ENCODE measurements at places on chromosomes 3 and 15. TPM values are rescaled to one million over a fixed set of nuclear protein-coding genes. Genes with fewer than 3 reads are reported as not detected.
A peak's percentile ranks its signal among the peaks of the same experiment; 100 is the strongest.

GRCh38 chr3:65597226-65597951, 441.3 kb downstream of the MAGI1 start:
- H3K4me3 ChIP-seq = no peak overlapping the region
- no peak for DNase-seq
- no peaks in the 10 kb centered on the region for H3K27me3 ChIP-seq
- no peaks in the 10 kb centered on the region for H3K36me3 ChIP-seq
- H3K27ac ChIP-seq = no peak overlapping the region

Gene GOLGA6L10
- total RNA-seq = 0.95 TPM

- no peaks in the 10 kb centered on the region for H3K4me1 ChIP-seq
- H3K36me3 ChIP-seq = no peaks in the 10 kb centered on the region
- H3K27me3 ChIP-seq = peaks cover 6% of the 10 kb centered on the region
- no peak overlapping the region for H3K27ac ChIP-seq
These were observed 183.6 kb upstream of the ATP11B start for GRCh38 chr3:182609575-182610156.

Gene UACA
- total RNA-seq = 0.58 TPM

Gene SLC25A26
- 15.3 TPM for total RNA-seq

DNA sequence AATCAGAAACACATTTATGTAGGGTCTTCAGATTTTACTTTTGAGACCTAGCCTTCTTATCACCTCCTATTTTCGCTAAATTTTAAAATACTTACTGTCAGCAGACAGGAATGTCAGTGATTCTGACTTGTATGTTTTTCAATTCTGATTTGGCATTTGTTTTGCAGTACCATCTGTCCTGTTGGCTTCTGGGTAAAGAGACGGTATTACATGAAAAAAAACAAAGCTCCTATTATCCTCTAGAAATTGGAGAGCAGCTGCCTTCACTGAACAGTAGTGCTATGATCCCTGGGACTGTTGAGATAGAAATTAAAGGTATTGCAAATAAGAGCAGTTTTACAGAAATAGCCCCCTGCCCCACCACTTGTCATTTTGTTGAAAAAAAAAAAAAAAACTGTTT, 8.4 kb downstream of the ARMC8 start:
- no peaks in the 10 kb centered on the region for H3K27me3 ChIP-seq
- no peak overlapping the region for H3K4me3 ChIP-seq
- peaks cover 20% of the 10 kb centered on the region for H3K36me3 ChIP-seq
- DNase-seq = no peak
- no peak overlapping the region for H3K27ac ChIP-seq
- peaks cover 22% of the 10 kb centered on the region for H3K4me1 ChIP-seq

Gene FAM107A
- not detected for total RNA-seq

DNA sequence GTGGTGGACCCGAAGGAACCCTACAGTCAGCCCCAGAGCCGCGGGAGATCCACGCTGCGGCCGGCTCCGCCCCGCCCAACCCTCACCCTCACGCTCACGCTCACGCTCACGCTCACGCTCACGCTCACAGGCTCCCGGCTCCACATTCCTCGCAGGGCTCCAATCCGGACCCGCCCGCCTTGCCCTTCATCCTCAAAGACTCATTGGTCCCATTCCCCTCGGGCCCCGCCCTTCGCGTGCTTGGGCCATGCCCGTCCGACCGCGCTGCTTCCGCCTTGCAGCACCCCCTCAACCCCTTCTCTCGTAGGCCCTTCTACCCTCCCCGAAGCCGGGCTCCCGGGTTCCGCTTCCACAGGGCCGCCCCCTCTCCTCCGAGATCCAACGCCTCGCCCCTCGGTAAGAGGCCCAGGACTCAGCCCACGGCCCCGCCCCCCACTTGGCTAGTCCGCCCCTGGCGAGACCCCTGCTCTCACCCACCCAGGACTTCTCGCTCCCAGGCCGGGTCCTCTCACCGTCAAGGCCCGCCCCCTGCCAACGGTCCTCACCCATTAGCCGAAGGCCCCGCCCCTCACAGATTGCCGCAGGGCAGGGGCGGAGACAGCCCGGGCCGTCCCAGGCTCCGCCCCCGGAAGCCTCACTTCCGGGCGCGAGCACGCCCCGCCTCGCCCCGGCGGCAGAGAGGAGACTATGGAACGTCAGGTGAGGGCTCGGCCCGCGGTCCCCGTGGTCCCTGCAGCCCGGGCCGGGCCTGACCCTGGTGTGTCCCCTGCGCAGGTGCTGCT, at the start of gene APEH:
APEH (plus strand) TSS at position 637 of the 782 bp plus-strand sequence; CDS start at position 688, 51 bp downstream.
- H3K4me3 ChIP-seq = peak within 1 kb of the TSS; percentile 91
- peak within 1 kb of the TSS; percentile 98 for H3K27ac ChIP-seq
- H3K36me3 ChIP-seq = peaks cover 22% of the 10 kb centered on the region

Gene NR2E3
- not detected for total RNA-seq

GRCh38 chr3:60810881-60811280, 440.4 kb downstream of the FHIT start:
- no peak overlapping the region for H3K27ac ChIP-seq
- no peaks in the 10 kb centered on the region for H3K4me1 ChIP-seq
- H3K36me3 ChIP-seq = no peaks in the 10 kb centered on the region
- H3K4me3 ChIP-seq = no peak overlapping the region
- DNase-seq = no peak

GRCh38 chr3:127679534-127680145, 6.9 kb downstream of the ABTB1 start:
- H3K4me3 ChIP-seq = no peak overlapping the region
- no peak overlapping the region for H3K27ac ChIP-seq
- H3K4me1 ChIP-seq = peaks cover 10% of the 10 kb centered on the region
- no peaks in the 10 kb centered on the region for H3K36me3 ChIP-seq

Gene WDR5B
- total RNA-seq = 5.7 TPM

DNA sequence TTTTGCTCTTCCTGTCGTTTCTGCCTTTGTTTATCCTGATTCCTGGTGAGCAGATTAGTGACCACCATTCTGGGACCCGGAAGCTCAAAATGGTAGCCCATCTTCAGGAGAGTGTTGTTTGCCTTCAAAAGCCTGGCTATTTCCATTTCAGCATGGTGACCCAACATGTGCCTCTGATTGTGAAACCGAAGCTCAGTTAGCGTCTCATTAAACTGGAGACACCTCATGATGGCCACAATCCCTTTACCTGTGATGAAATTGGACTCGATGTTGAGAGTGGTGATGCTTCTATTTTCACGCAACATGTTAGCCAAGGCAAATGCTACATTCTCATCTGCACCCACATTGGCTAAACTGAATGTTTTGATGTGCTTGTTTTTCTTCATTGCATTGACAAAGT, 3.3 kb downstream of the LMOD3 start:
- no peaks in the 10 kb centered on the region for H3K27me3 ChIP-seq
- H3K36me3 ChIP-seq = no peaks in the 10 kb centered on the region
- no peak overlapping the region for H3K27ac ChIP-seq
- H3K4me3 ChIP-seq = no peak overlapping the region
- no peak for DNase-seq

GRCh38 chr3:131072845-131073244, 46.2 kb downstream of the NEK11 start:
- no peak for DNase-seq
- H3K27me3 ChIP-seq = no peaks in the 10 kb centered on the region
- H3K4me1 ChIP-seq = peaks cover 10% of the 10 kb centered on the region
- no peak overlapping the region for H3K27ac ChIP-seq
- no peaks in the 10 kb centered on the region for H3K36me3 ChIP-seq

GRCh38 chr3:28013864-28014473, 227.4 kb upstream of the CMC1 start:
- H3K4me3 ChIP-seq = no peak overlapping the region
- DNase-seq = no peak
- no peak overlapping the region for H3K27ac ChIP-seq
- H3K36me3 ChIP-seq = no peaks in the 10 kb centered on the region

DNA sequence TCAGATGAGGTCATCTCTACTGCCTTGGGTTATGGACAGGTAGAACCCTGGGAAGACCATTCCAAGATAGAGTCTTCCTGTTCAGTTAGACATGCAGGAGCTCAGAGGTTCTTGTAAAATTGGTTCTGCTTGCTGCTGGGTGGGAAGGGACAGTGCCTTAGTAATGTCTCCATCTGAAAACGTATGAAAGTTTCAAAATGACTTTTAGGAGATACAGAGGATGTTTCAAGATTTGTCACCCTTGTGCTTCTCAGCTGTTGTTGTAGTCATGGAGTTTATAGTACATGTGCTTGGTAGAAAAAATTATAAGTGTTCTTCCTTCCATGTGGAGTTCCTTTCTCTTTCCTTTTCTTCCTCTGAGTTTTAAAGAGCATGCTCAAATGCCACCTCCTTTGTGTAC, 885.2 kb upstream of the CFAP20DC start:
- H3K27me3 ChIP-seq = no peaks in the 10 kb centered on the region
- H3K36me3 ChIP-seq = peaks cover 6% of the 10 kb centered on the region
- H3K27ac ChIP-seq = no peak overlapping the region

- no peaks in the 10 kb centered on the region for H3K36me3 ChIP-seq
- H3K4me3 ChIP-seq = no peak overlapping the region
- peaks cover 23% of the 10 kb centered on the region for H3K27me3 ChIP-seq
These were observed 76.4 kb upstream of the MFGE8 start for GRCh38 chr15:88989578-88989977.

GRCh38 chr15:54033869-54034458, 55.7 kb downstream of the UNC13C start:
- H3K36me3 ChIP-seq = no peaks in the 10 kb centered on the region
- DNase-seq = no peak
- no peak overlapping the region for H3K27ac ChIP-seq

Gene CAPN3
- total RNA-seq = 3.7 TPM

Gene MCF2L2
- 6.6 TPM for total RNA-seq

DNA sequence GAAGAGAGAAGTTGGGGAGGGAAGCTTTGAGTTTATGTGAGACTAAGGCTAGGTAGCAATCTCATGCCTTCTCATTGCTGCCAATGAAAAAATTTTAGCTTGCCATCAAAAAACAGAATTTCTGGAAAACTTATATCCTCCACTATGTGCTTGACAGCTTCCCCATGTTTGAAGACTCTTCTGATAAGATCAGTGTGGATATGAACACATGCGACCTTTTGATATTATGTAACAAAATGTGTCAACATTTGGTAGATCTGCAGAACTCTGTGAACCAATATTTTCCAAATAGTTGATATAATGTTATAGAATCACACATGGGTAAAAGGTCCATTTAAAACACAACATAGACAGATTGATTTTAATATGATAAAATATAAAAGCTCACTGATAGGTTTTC, 380.9 kb upstream of the PROK2 start:
- no peaks in the 10 kb centered on the region for H3K4me1 ChIP-seq
- H3K36me3 ChIP-seq = no peaks in the 10 kb centered on the region
- no peak for DNase-seq
- no peak overlapping the region for H3K4me3 ChIP-seq
- H3K27ac ChIP-seq = no peak overlapping the region

- H3K27me3 ChIP-seq = peaks cover 14% of the 10 kb centered on the region
- no peak for DNase-seq
- H3K4me3 ChIP-seq = no peak overlapping the region
- H3K27ac ChIP-seq = no peak overlapping the region
- no peaks in the 10 kb centered on the region for H3K36me3 ChIP-seq
- peaks cover 5% of the 10 kb centered on the region for H3K4me1 ChIP-seq
These were observed 4.4 kb downstream of the PAK6 start for GRCh38 chr15:40243126-40243810.

- DNase-seq = peak; percentile 47
- H3K27me3 ChIP-seq = no peaks in the 10 kb centered on the region
- H3K27ac ChIP-seq = no peak overlapping the region
- H3K36me3 ChIP-seq = peaks cover 22% of the 10 kb centered on the region
- peaks cover 46% of the 10 kb centered on the region for H3K4me1 ChIP-seq
These were observed 88.3 kb upstream of the PPIB start for GRCh38 chr15:64251121-64251520.

DNA sequence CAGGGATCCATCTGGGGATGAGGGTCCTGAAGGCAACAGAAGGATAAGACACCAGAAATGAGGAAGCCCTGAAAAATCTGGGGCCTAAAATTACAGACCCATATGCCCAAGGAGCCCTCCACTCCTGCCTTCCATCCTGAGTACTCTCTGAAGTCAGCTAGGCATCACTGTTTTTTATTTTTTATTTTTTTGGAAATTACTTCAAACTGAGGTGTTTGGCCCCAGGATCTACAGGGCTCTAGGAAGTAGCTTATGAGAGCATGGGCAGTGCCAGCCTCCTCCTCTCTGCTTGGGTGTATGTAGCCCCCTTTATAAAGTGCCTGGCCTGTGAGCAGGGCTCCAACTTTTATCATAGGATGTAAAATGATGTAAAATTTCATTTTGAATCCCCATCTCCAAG, 7.9 kb downstream of the EPB42 start:
- H3K4me3 ChIP-seq = no peak overlapping the region
- no peak for DNase-seq
- no peak overlapping the region for H3K27ac ChIP-seq
- no peaks in the 10 kb centered on the region for H3K4me1 ChIP-seq
- H3K36me3 ChIP-seq = no peaks in the 10 kb centered on the region

Gene RTP3
- total RNA-seq = not detected

Gene IL12A
- 1.4 TPM for total RNA-seq

Gene TP63
- 1.7 TPM for total RNA-seq

GRCh38 chr15:95760508-95760907, 570.0 kb upstream of the NR2F2 start:
- no peak overlapping the region for H3K27ac ChIP-seq
- no peaks in the 10 kb centered on the region for H3K27me3 ChIP-seq

DNA sequence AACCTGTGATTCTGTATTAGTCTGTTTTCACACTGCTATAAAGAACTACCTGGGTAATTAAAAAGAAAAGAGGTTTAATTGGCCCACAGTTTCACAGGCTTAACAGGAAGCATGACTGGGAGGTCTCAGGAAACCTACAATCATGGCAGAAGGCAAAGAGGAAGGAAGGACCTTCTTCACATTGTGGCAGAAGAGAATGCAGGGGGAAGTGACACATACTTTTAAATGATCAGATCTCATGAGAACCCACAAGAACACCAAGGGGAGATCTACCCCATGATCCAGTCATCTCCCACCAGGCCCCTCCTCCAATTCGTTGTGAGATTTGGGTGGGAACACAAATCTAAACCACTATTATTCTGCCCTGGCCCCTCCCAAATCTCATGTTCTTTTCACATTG, 6.1 kb downstream of the ZKSCAN7 start:
- no peaks in the 10 kb centered on the region for H3K27me3 ChIP-seq
- H3K4me1 ChIP-seq = peaks cover under 1% of the 10 kb centered on the region
- H3K4me3 ChIP-seq = no peak overlapping the region
- H3K27ac ChIP-seq = no peak overlapping the region
- H3K36me3 ChIP-seq = peaks cover 20% of the 10 kb centered on the region

DNA sequence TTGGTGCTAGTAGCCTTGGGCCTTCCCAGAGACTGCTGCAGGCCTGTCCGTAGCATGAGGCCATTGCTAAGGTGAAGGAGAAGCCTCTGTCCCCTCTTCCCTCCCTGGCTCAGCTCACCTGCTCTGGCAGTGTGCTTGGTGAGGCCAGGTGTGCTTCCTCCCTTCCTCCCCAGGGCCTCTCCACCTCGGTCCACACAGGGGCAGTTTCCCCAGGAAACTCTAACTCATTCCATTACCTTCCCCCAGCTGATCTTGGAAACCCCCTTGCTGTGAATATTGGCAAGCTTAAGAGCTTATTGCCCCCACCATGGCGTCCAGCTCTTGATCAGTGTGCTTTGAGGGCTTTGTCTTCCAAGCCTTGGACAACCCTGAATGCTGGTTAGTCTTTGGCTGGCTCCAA, 52.7 kb downstream of the ZNF445 start:
- H3K27ac ChIP-seq = no peak overlapping the region
- H3K4me1 ChIP-seq = no peaks in the 10 kb centered on the region
- no peaks in the 10 kb centered on the region for H3K27me3 ChIP-seq

Gene C3orf85
- not detected for total RNA-seq

GRCh38 chr3:120772081-120772480, 29.5 kb downstream of the GTF2E1 start:
- no peak overlapping the region for H3K4me3 ChIP-seq
- peaks cover 12% of the 10 kb centered on the region for H3K36me3 ChIP-seq
- DNase-seq = no peak
- peaks cover 8% of the 10 kb centered on the region for H3K4me1 ChIP-seq

Gene SCAPER
- 19.2 TPM for total RNA-seq

Gene LRRC34
- 6.0 TPM for total RNA-seq

Data from activated CD4-positive, alpha-beta memory T cell treated with anti-CD3 and anti-CD28 coated beads, Interleukin-2, amount 10 ng/mL, durations not matched to agents 7 days and 5 days (primary cell).